ENCODE measurements at places on chromosomes 16 and 17. TPM values are rescaled to one million over a fixed set of nuclear protein-coding genes. Genes with fewer than 3 reads are reported as not detected.
A peak's percentile ranks its signal among the peaks of the same experiment; 100 is the strongest.

DNA sequence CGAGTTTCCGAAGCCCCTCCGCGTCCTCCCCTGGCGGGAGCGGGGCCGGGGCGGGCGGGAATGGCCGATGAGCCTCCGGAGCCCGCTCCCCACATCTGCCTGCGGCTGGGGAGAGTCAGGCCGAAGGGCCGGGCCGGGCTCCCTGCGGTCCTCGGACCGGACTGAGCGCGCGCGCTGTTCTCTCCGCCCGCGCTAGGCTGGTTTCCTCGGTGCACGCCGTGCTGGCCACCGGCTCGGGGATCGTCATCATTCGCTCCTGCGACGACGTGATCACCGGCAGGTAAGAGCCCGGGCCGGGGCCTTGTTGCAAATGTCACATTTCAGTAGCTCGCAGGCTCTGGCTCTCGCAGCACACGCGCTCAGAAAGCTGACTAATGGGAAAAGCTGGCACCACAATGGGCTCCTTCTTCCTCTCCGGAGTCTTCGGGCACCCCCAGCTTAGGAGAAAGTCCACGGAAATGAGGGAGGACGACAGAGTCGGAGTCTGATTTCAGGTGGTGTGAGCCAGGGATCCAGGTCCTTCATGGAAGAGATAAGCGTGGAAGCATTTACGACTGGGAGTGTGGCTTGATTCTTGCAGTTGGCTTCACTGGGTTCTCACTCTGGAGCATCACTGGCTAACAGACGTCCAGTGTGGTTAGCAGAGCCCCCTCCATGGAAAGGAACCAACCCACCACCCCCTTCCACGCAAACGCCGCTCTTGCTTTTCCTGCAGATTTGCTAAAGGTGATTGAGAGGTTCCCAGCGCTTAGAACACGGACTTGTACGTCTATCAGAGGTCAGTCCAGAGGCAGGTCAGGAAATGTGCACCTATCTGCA, 715 bp downstream of the TLCD3A start:
- DNase-seq: peak; percentile 55

- no peak for DNase-seq
These were observed 10.2 kb downstream of the ARSG start for GRCh38 chr17:68301438-68301959.

DNA sequence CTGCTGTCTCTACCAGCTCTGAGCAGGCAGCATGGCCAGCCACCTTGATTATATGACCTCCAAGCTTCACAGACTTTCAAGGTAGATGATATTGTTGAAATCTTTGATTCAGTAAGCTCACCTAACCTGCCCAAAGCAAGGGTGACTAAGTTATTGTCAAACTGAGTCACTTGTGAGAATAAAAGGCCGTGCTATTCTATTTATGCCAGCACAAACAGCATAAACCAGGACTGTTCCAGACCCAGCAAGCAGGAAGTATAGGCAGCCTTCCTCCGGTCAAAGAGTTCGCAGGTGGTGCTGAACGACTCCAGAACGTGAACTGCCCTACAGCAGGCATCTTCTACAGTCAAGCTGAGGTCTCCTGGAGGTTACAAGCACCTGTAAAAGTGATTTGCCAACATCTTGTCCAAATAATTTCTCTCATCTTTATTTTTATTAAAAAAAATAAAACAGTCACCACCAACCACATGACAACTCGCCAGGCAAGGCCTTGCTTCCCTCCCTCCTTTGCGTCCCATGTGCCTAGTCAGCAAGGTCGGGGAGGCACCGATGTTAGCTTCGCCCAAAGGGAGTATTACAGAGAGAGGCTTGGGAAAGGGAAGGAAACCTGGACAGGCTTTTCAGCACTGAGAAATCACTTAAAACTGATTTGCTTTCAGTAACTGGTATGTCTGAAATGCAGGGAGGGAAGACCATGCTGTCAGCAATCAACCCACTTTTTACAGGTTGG, 10.8 kb downstream of the ARL2BP start:
- peak; percentile 55 for DNase-seq

DNA sequence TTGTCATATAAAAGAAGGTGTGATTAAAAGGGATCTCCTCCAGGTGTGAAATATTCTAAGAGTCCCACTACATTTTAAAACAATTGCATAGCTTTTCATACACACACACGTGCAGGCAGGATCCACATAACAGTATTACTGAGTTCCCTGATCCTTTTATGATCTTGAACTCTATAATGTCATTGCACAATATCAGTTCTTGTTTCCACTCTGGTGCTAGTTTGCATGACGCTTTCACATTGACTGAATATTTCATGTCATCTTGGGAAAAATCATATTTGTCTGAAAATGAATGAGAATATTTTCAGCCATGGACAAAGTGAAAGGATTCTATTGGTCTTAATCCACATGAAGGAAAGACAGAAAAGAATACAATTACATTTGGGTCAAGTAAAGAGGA, 703.8 kb downstream of the CDH8 start:
- DNase-seq: no peak

DNA sequence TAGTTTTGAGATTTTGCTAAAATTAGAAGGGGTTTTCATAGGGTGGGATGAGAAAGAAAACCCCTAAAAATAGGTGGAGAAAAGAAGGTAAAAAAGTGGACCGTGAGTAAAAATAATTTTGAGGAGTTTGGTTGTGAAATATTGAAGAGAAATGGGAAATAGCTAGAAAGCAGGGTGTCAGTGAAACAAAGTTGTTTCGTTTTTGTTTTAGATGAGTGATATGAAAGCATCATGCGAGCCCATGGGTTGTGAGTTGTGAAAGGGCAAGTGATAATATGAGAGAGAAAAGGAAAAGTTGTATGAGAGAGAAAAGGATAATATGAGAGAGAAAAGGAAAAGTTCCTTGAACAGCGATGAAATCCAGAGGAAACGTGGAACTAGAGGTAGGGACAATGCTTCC, 7.3 kb upstream of the SMIM36 start:
- no peak for DNase-seq

GRCh38 chr17:17071531-17072360, 29.5 kb downstream of the MPRIP start:
- peak; percentile 32 for DNase-seq

- DNase-seq: no peak
These were observed 19.5 kb downstream of the MARVELD3 start for GRCh38 chr16:71645450-71645849.

- peak; percentile 87 for DNase-seq
These were observed 2.8 kb upstream of the UBTF start for GRCh38 chr17:44222112-44222869.

CSH2 gene
- total RNA-seq: not detected

CD300LG gene
- 3.9 TPM for total RNA-seq

TPPP3 gene
- total RNA-seq: 13.5 TPM

CTRL gene
- 0.90 TPM for total RNA-seq
